ENCODE measurements at places on chromosomes 12 and 14. TPM values are rescaled to one million over a fixed set of nuclear protein-coding genes. Genes with fewer than 3 reads are reported as not detected.

ISM2 gene
- total RNA-seq: 0.38 TPM

TAS2R14 gene
- total RNA-seq: 0.77 TPM

CPSF2 gene
- 39.7 TPM for total RNA-seq

P2RX2 gene
- total RNA-seq: not detected

DHRS4L2 gene
- total RNA-seq: 23.2 TPM

DIO2 gene
- 3.5 TPM for total RNA-seq

NGB gene
- total RNA-seq: not detected

RASSF3 gene
- total RNA-seq: 24.2 TPM

TOMM20L gene
- total RNA-seq: not detected

STAB2 gene
- not detected for total RNA-seq

RD3L gene
- not detected for total RNA-seq

GDF3 gene
- total RNA-seq: not detected

CCT2 gene
- 295 TPM for total RNA-seq

PRKD1 gene
- total RNA-seq: 2.5 TPM

PRB4 gene
- not detected for total RNA-seq

ARL1 gene
- total RNA-seq: 63.0 TPM

MANSC4 gene
- total RNA-seq: not detected

MAP3K9 gene
- total RNA-seq: 4.3 TPM

ZC2HC1C gene
- total RNA-seq: 4.0 TPM

PYGL gene
- total RNA-seq: 150 TPM

FLRT2 gene
- 3.3 TPM for total RNA-seq

CCDC175 gene
- not detected for total RNA-seq

HOXC6 gene
- 3.5 TPM for total RNA-seq

EXOC3L4 gene
- total RNA-seq: 1.0 TPM

COX8C gene
- not detected for total RNA-seq

TMEM52B gene
- not detected for total RNA-seq

NOVA1 gene
- total RNA-seq: 3.5 TPM

ACYP1 gene
- total RNA-seq: 26.1 TPM

ETFBKMT gene
- 0.40 TPM for total RNA-seq

HAL gene
- 0.36 TPM for total RNA-seq

NR1H4 gene
- total RNA-seq: 0.09 TPM

ACSS3 gene
- total RNA-seq: not detected

TCL1A gene
- not detected for total RNA-seq

Data from A549 treated with ZK216348 at 1 μM for 4 hours (cell line).